ENCODE measurements at places on chromosomes 11 and 22.

DNA sequence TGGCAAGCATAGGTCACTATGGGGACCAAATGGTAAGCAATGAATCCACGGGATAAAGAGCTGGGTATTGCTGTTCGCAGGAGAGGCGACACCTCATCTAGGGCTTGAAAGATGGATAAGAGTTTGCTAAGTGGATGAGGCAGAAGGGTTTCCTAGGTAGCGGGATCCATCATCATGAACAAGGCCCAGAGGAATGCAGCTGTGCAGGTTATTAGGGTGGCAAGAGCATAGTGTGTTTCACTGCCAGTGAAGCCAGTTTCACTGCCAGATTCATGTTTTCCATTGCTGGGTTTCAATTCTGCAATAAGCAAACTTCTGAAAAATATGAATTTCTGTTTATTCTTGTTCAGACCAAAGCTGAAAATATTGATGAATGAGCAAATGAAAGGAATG lies 27.2 kb downstream of the WEE1 start:
- no peak for DNase-seq

- DNase-seq: no peak
Measured at GRCh38 chr22:37420686-37421467, 6.4 kb downstream of the ELFN2 start.

- DNase-seq: peak; percentile 21
Measured at GRCh38 chr11:26134481-26135355, 197.2 kb upstream of the ANO3 start.

GRCh38 chr11:35717043-35717442 lies 54.5 kb downstream of the TRIM44 start:
- peak; percentile 58 for DNase-seq

DNA sequence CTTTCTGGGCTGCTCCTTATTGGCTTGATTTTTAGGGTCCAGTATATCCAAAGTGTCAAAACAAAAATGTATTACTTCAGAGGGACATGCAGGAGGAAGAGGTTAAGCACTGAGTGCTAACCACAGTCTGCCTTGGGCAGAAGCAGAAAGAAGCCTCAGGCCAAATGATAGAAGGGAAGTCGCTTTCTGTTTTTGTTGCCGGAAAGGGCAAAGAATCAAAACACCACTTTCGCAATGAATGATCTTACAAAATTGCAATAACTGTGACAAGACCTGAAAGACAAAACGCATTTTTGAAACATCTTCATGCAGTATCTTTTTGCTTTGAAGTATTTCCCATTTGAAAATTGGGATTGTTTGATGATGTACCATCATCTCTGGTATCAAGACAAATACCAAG lies 70.1 kb upstream of the PICALM start:
- DNase-seq: no peak

GRCh38 chr11:9020916-9021315 lies 17.1 kb upstream of the NRIP3 start:
- no peak for DNase-seq

GRCh38 chr11:66225066-66225465 lies 43.4 kb upstream of the RAB1B start:
- peak; percentile 23 for DNase-seq

- DNase-seq: no peak
Measured at GRCh38 chr22:46126853-46127385, 23.4 kb upstream of the PPARA start.

GRCh38 chr22:50699756-50700386 lies 27.2 kb downstream of the SHANK3 start:
- DNase-seq: no peak

- no peak for DNase-seq
Measured at GRCh38 chr11:131875611-131876010, 505.2 kb downstream of the NTM start.

DNA sequence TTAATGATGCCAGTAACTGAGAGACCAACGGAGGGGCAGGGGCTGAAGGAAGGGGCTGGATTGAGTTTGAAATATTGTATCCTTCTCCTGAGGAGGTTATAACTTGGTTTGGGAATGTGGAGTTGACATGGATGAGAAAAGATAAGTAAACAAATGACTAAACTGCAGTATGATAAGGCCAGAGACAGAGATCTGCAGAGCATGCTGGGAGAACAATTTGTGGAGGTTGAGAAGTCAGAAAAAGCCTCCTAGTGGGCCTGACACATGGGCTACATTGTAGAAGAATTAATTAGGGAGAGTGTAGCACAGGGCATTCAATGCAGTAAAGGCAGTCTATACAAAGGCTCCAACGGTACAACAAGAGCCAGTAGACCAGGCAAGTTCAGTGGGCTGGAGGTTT lies 55.9 kb downstream of the SPON1 start:
- DNase-seq: no peak

DNA sequence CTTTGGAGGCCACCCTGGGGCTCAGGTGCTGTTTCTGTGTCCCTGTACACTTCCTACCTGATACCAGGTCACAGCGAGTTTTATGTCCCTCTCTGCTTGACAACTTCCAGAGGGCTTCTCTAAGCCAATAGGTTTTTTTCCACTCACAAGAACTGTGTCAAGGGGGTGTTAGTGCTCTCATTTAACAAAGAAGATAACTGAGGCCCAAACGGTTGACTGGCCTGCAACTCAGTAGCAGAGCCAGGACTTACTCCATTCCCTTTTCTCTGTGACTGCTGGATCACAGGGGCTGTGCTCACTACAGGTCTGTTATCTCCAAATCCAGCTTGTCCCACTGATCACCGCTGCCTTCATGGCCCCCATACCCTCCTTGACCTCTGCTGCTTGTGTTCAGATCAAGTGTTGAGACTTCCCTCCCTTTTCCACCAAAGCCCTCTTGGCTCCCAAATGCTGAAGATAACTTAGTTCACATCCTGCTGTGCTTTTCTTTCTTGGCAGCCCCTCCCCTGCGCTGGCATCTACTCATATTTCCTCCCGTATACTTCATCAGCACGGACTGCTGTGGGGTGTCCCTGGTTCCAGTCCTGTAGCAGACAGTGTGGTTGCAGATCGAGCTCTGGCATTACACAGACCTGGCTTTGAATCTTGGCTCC lies 41.3 kb downstream of the POU2F3 start:
- peak; percentile 21 for DNase-seq

DNA sequence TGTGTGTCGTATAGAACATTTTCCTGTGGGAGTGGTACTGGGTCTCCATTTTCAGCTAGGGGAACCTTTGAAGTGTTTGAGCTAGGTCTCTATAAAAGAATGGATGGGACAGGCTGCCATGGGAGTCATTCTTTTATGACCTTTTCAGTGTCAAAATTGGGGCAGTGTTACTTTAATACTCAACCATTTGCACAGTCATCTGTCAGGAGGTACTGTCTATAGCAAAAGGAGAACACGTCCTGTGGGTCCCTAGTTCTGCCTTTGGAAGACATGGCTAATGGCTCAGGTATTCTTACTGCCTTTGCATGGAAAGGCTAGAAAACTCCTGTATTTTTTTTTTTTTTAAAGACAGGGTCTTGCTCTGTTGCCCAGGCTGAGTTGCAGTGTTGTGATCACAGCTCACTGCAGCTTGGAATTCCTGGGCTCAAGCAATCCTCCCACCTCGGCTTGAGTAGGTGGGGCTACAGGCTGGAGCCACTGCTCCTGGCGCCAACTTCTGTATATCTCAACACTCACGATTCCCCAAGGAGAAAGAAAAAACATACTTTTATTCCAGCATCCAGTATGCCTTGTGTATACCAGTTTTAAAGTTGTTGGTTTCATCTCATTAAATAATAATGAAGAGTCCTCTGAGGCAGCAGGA lies 2.1 kb upstream of the ATF4 start:
- DNase-seq: no peak

DNA sequence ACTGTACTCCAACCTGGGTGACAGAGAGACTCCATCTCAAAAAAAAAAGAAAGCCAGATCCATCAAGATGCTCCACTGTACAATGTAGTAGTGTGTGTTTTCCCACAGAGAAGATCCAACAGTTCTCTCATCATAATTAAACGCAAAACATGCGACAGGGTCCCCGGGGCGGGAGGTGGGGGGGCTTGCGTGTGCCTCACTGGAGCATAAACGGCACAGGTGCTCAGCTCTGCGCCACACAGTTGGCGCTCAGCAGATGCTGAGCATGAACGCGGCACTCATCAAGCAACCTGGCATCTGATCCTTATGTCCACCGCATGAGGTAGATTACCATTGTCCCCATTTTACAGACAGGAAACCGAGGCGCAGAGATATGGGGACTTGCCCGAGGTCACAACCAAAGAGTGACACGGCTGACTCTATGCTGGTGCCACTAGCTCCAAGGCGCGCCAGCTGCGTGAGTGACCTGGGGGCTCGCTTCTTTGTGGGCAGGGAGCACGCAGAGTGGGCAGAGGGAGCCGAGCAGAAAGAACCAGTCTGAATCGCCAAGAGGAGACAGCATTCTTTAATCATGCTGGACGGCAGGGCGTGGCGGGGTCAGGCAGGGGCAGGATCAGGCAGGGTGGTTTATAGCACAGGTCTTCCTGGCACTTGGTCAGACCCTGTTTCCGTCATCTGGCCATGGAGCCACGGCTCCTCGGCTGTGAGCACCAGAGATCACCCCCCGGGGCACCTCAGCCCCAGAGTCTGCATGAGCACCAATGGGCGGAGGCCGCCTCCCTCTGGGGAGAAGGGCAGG lies 8.2 kb downstream of the C1QTNF6 start:
- no peak for DNase-seq

GRCh38 chr11:118705111-118705741 lies 25.8 kb upstream of the TREH start:
- DNase-seq: no peak

- no peak for DNase-seq
Measured at GRCh38 chr11:10247011-10247410, 47.0 kb downstream of the SBF2 start.

DNA sequence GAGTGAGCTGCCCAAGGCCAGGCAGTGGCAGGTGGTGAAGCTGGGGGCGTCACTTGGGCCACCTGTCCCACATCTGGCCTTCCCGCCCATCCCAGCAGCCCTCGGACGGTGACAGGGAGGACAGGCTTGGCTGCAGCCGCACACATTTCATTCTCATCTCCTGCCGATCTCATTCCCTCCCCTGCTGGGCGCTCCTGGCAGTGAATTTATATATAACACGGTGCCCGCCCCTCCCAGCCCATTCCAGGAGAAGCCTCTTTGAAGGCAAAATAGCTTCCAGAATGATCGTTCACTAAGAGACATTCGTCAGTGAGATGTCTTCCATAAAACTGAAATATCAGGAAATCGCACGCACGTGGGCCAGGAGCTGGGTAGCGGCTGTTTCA lies 861.3 kb downstream of the TBC1D22A start:
- peak; percentile 77 for DNase-seq

DNA sequence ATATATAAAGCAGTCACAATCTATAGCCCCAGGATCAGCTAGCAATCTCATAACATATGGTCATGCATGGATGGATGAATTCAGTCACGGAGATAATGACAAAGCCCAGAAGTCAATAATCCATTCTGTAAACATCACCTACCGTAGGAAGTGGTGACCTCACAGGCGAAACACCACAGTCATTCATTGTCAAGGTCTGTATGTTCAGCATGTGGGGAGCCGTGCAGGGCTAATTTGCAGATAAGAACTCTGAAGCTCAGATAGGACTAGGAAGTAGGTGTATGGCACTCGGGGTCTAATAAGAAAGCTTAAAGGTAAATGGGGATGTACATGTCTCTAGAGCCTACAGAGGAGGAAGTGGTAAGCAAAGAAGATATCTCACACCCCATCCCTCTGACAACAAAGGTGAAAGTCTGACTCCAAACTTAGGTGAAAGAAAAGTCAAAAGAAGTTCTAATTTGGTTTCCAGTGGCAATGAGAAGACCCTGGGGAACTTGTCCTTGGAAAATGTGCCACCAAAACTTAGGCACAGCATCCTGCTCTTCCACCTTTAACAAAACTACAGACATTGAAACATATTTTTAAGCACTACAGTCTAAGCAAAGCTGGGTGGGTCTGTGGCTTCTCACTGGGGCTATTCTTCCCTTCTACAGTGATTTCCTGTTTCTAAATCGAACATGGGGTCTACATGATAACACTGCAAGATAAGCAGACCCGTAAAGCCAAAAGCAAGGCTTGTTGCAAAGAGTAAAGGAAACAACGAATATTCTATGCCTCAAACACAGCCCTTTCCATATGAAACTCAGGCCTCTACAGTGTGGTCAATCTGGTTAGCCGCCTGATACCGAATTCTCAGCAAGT lies 5.2 kb downstream of the CRTAM start:
- DNase-seq: peak; percentile 92

GRCh38 chr22:17764036-17764435 lies 10.2 kb downstream of the BID start:
- no peak for DNase-seq

DNA sequence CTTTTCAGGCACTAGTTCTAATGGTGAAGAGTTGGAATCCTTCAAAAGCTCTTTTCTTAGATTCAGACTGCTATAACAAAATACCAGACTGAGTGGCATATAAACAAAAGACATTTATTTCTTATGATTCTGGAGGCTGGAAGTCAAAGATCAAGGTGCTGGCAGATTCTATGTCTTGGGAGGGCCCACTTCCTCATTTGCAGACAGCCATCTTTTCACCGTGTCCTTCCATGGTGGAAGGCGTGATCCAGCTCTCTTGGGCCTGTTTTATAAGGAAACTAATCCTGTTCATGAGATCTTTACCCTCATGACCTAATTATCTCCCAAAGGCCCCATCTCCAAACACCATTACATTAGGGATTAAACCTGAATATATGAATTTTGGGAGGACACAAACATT lies 124.0 kb downstream of the NAV2 start:
- no peak for DNase-seq

DNA sequence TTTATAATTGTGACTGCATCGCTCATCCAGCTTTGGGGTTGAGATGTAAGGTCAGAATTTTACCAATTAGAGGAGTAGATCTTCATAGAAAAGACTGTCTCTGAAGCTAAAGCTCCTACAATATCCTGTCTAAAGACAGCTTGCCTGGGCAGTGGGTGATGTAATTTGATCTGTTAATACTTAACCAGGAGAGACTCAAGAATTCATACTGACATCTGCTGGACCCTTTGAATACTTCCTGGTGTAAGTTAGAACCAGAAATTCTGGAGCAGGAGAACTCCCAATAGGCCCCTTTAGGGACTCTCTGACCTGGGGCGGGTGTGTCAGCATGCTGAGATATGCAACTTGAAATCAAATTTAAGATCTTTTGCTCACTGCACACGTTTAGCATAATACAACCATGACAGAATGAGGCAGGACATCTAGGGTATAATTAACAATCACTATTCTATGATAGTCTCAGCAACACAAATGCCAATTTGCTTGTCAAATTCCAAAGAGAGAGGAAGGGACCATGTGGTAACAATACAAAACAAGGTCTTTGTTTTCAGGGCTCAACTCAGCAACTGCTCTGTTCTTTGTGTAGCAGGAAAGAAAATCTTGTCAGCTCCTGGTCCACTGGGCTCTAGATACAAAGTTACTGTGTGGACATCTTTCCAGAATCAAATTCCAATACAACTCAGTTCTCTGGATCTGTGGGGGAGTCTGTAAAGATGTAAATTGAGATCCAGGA lies 143.9 kb downstream of the INSC start:
- peak; percentile 87 for DNase-seq

DNA sequence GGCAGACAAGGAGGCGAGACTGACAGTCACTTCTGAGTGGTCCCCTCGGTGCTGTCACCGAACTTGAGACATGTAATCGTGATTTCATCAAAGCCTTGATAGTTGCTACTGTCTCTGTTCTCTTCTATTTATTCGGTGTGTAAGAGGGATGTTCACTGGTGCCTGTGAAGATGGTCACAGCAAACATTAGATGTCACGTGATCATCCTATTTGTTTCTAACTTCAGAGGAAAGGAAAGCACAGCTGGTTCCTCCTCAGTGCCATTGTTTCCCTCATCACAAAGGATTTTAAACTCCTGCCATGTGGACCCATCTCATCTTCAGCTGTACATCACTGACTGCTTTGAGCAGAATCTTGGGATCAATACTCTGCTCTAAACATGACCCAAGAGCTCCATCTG lies 73.1 kb upstream of the CLMP start:
- peak; percentile 75 for DNase-seq

- DNase-seq: no peak
Measured at GRCh38 chr11:30023074-30023473, 6.2 kb upstream of the KCNA4 start.

All from NCI-H69 (cell line).